ENCODE measurements at places on chromosomes 12 and 14. TPM values are rescaled to one million over a fixed set of nuclear protein-coding genes. Genes with fewer than 3 reads are reported as not detected.

ALDH1L2 gene
- 1.3 TPM for total RNA-seq

LLPH gene
- total RNA-seq, result 13.4 TPM

ACTN1 gene
- total RNA-seq, result 17.0 TPM

PIK3C2G gene
- total RNA-seq, result not detected

PCNX4 gene
- 24.4 TPM for total RNA-seq

Measured in psoas muscle (tissue), 8 donors.